ENCODE measurements at places on chromosomes 3 and 15. TPM values are rescaled to one million over a fixed set of nuclear protein-coding genes. Genes with fewer than 3 reads are reported as not detected.

GRCh38 chr3:168722091-168722490 is 626.4 kb upstream of the GOLIM4 start:
- no peak for DNase-seq

GRCh38 chr3:127053979-127054378 is 71.1 kb downstream of the PLXNA1 start:
- no peak for DNase-seq

- DNase-seq = no peak
Observed at GRCh38 chr3:67858492-67858891, 204.1 kb upstream of the SUCLG2 start.

The DBR1 gene
- total RNA-seq = 11.1 TPM

DNA sequence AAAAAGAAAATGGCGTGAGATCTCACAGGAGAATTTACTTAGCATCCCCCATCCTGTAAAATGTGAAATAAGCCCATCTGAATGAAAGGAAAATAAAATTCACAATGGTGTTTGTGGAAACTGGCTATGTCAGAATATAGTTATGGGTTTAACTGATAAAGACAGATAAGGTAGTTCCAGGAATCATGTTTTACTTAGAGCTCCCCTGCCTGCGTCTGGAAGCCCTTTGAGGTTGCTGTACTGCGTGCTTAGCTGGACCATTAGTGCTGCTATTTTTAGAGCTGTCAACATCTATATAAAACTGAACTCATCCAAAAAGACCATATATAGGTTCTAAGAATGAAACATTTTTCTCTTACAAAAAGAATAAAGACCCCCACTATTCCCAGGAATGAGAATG is 130.8 kb downstream of the LSAMP start:
- no peak for DNase-seq

DNA sequence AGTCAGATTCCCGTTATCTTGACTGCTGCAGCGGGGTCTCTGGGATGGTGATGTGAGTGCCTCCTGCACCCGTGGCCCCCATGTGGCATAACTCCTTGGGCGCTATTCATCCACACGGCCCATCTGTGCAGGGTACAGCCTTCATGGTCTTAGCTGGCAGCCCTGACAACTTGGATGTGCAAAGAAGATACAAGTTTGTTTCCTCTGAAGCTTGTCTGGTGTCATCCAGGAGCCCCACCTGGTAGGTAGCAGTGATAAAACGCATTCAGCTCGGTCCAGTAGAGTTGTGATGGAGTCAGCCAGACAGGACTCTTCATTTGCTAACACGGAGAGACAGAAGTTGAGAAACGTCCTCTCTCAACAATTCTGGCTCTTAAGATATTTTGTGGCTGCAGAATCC is 53.3 kb downstream of the CORO2B start:
- no peak for DNase-seq

DNA sequence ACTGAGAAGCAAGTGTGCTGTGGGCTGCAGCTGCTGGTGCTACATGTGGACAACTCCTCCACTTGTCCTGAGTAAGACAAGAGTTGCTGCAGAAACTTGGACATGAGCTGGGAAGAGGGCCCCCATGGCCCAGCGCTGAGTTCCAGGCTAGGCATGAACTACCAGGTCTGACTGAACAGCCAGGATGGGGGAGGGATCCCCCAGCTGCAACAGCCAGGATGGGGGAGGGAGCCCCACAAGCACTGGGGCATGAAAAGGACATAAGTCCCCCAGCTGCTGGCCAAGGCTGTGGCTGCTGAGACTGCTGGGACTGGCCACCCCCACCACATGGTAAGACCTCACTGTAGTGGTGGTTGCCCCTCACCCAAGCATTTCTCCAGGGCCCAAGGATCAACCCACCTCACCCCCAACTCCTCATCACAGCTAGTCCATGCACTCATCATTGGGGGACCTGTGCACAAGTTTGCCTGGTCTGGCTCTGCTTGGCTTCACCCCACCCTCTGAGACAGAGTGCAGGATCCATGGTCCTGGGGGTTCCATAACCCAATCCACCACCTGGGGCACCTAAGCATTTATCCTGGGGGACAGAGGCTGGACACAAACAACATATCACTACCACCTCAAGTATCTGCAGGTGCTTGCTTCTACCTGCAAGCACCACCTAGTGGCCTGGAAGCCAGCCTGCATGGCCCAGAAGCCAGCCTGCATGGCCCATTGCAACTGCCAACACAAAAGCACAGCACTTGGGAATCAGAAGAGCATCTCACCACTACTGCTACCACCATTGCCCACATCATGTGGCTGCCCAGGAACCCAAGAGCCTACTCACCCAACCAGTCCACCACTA is 84.5 kb upstream of the STT3B start:
- no peak for DNase-seq

The CHDH gene
- total RNA-seq = 1.4 TPM

GRCh38 chr3:117964814-117965213 is 1069.8 kb downstream of the IGSF11 start:
- no peak for DNase-seq

DNA sequence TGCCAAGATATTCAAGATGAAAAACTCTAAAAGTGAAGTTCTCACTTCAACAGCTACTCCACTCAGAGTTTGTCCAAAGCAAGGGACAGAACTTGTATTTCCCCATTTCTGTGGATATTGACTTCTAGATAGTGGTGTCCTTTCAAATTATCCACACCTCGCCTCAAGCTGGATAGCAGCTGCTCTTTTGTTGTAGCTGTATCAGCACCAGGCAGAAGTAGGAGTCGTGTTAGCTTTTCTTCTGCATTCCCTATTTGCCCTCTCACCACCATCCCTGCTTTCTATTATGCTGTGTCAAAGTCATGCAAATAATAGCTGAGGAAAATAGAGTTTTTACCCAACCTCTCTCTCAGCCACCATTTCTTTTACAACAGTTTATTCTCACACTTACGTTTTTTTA is 303.8 kb downstream of the EPHA3 start:
- DNase-seq = no peak

- DNase-seq = no peak
Observed at GRCh38 chr15:63191895-63192618, 2.7 kb downstream of the RAB8B start.

The PYGO1 gene
- 6.3 TPM for total RNA-seq

DNA sequence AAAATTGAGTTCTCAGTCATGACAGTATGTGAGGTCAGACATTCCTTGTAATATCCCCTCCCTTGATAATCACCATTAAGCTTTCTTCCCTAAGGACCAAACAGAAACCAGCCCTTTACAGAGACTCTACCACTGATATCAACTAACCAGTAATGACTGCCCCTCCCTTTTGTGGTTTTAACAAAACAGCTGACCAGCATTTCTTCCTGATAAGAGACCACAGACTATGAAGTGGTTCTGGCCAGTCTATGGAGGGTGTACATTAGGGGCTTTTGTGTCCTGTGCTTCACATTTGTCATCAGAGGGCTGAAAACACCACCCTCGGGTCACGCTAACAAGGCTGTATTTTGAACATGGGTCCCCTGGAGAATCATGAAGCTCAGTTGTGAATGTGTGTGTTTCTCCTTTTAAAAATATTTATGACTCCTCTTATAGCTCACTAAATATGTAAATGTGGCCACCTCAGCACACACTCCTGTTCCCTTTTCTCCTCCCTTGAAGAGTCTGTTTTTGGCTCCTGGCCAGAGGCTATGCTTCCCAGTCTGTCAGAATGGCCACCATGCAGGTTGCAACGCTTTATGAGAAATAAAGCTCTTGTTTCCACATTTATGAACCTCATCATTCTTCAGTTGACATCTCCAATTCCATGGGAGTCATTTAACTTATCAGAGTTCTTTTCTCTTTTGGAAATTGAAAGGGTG is 239.3 kb downstream of the CPNE4 start:
- DNase-seq = no peak

DNA sequence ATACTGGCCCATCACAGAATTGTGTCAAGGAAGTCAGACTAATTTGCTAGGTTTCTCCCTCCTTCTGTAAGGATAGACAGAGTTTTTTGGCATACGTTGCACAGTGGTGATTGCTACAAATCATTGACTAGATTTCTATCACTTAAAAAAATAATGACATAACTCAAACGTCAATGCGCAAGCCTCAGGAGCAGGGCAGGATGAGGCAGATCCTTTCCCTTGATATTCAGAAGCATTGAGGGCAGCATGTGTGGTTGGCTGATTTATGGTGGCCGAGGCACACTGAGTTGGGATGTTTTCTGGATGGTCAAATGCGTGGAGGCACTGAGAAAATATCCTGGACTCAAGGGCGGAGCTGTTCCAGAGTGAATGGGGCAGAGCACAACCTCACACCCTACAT is 14.4 kb downstream of the THSD4 start:
- no peak for DNase-seq

DNA sequence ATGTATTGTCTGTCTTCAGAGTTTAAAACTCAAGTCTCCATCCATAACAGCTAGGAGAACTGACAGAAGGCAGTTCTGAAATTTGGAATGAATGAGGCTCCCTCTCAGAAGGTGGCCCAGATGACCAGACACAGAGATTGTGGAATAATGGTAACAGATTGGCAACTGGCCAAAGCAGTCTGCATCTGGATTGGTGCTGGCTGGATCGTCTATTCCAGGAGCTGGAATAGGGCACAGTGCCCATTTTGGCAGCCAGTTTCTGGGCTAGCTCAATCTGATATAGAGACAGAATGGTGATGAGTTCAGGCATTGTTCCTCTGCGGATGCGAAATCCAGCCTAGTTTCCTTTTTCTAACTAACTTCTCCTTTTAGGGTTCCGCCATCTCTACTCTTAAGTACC is 851.7 kb downstream of the PDCD6IP start:
- DNase-seq = no peak

DNA sequence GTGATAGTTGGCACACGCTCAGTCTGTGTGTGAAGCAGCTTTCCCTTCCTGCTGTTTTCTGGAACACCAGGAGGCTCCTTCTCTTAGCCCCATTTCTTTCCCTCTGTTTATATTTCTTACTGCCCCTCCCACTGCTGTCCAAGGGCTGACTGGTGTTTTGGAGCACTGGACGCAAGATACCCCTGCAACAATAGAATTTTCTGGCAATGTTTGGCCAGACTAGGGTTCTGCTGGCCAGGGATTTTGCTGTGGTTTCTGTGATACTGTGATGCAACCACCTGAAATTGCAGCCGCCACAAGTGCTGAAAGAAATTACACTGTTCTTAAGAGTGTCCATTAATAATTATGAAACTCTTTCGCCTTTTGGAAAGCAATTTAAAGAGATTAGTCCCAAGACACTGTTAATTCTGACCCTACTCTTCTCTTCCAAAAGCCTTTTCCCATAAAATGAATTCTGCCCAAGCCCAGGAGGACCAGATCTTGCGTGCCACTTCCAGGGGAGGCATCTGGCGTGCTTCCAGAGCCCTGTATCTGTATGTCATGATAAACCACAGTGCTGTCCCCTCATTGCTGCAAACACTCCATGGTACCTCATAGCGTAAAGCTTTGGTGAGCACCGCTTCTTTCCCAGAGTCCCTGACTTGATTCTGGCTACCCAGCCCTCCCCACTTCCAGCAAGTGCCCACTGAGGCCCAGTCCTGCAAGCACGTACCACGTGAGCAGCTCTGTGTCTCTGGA is 159.4 kb upstream of the CHRM5 start:
- DNase-seq = no peak

DNA sequence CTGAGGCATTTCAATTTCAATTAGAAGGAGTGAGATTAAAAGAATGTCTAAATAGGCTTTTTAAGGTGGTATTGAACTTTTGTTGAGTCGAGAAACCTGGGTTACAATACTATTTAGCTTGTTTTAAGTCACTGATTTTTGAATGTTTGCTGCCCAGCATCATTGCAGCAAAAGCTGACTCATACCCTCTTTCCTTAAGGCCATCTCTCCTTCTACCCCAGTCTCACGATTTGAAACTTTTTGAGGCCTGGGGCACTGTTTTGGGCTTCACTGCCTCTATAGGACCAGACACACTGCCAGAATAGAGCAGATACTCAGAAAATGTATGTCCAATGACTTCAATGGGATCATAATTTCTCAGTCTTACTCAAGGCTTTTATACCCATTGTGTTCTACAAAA is 319.6 kb upstream of the TGFBR2 start:
- DNase-seq = no peak

The PRR23B gene
- not detected for total RNA-seq

DNA sequence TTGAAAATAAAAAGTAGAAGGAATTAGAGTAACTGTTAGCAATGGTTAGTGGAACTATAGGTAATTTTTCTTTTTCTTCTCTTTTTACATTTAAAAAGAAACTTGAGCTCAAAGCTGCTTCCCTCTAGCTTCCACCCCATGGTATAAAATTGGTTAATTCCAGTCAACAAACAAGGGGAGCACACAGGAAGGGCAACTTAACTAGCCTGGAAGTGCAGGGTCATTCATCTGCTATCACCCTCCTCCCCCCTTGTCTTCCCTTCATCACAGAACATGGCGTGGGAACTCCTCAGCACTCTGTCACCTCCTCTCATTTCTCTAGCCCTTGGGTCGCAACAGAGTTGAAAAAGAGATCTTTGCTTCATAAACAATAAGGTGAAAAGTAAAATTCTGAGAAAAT is 20.0 kb downstream of the MASP1 start:
- DNase-seq = no peak

The ANKRD34C gene
- total RNA-seq = not detected

The MYRIP gene
- 1.8 TPM for total RNA-seq

GRCh38 chr3:55654123-55654760 is 167.1 kb upstream of the WNT5A start:
- DNase-seq = no peak

The SLC12A1 gene
- total RNA-seq = not detected

DNA sequence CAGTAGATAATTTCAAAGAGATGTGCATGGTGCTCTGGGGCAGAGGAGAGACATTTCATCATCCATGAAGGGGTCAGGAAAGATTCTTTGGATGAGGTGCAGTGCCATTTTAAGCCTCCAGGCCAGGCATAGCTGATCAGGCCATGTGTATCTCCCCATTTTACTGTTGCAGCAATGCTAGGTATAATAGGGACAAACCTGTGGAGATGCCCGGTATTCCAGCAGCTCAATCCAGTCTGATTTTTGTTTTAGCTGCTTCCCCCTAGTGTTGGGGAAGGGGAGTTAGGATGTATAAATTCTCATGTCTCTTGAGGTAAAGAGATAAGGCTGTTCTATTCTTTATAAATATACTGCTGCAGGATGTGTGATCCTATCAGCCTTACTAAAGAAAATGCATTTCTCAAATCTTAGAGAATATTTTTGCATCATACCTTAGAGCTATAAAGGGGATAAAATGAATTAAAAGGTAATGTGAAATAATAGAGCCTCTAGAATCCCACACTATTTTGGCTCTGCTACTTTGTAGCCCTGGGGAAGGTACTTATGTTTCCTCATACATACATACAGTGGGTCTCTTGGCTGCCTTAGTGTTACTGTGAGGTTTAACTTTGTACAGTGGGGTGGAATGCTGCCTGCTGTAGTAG is 5.2 kb downstream of the CDV3 start:
- DNase-seq = no peak

The TKT gene
- total RNA-seq = 416 TPM
